ENCODE measurements at places on chromosomes 3 and 15.

DNA sequence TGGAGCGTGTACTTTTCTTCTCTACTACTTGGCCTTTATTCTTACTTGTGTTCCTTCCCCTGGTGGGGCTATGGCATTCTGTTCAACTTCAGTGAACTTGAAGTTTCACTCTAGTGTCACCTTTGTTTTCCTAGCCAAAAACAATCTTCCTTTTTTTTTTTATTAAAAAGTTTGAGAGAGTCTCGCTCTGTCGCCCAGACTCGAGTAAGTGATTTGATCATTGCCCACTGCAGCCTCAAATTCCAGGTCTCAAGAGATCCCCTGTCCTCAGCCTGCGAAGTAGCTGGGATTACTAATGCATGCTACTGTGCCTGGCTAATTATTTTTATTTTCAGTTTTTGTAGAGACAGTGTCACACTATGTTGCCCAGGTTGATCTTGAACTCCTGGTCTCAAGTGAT lies 124.8 kb downstream of the SST start:
- DNase-seq: no peak

GRCh38 chr3:192331749-192332385 lies 395.5 kb downstream of the FGF12 start:
- DNase-seq: no peak

GRCh38 chr3:190249414-190249813 lies 72.8 kb downstream of the CLDN1 start:
- no peak for DNase-seq

GRCh38 chr15:63880744-63881143 lies 47.0 kb upstream of the HERC1 start:
- no peak for DNase-seq

- no peak for DNase-seq
Measured at GRCh38 chr3:16295298-16295890, 30.4 kb downstream of the OXNAD1 start.

- DNase-seq: no peak
Measured at GRCh38 chr3:38644016-38644661, 5.3 kb downstream of the SCN5A start.

DNA sequence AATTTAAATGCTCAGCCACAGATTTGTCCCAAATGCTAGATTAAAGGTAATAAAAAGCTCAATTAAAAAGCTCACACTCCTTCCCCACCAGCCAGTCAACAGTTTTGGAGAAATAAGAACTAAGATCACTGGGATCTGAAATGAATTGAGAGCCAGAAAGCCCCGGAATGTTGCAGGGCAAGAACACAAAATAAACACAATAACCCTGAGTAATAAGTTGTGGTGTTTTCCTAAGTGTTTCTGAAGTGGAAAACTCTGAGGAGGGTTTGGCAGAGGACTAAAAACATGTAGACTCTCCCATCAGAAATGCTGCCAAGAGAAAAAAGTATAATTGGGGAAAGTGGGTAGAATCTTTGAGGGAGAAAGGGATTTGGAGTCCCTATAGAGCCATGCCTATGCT lies 127.8 kb downstream of the ABI3BP start:
- DNase-seq: no peak

GRCh38 chr3:171833789-171834460 lies 9.2 kb upstream of the TMEM212 start:
- no peak for DNase-seq

DNA sequence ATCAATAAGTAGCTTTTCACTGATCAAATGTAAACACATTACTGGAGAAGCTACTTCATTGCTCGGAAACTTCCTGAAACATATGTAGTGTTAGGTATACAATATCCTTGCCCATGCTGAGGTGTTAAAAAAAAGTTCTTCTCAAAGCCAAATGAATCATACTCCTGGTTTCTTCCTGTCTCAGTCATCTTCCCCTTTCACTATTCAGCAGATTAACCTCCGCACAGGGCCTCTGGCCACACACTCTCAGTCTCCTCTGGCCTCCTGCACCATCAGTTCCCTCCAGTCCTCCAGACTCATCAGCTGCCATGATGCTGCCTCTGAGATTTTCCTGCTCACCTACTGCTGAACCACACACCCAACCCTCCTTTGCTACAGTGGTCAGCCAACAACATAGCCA lies 70.5 kb upstream of the BOC start:
- no peak for DNase-seq

GRCh38 chr3:59818033-59818918 lies 768.5 kb upstream of the CFAP20DC start:
- DNase-seq: no peak

DNA sequence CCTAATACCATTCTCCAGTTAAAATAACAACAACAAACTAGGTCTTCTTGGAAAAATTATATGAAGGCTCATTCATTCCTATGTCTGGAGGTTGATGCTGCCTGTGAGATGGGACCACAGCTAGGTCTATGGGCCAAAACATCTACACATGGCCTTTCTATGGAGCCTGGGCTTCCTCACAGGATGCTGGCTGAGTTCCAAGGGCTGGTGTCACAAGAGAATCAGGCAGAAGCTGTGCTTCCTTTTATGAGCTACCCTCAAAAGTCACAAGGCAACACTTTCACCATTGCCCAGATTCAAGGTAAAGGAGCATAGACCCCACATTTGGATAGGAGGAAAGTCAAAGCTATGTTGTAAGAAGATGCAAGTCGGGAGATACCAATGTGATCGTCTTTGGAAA lies 4.6 kb upstream of the RTP2 start:
- DNase-seq: no peak

DNA sequence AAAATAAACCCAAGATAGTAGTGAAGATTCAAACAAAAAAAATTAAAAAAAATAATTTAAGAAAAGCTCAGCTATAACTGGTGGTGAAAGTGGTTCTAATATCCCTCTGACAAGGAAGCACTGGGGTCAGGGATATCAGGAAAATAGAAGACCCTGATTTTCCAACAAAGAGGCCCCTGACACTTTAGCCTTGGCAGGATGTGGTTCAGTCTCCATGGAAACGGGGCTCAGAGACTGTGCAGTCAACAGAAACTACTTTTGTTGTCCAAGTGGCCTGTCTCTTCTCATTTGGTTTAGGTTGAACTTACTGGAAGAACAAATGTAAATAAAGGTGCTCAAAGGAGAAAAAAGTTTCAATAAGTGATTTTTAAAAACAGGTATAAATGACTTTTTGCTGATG lies 27.2 kb downstream of the INTS14 start:
- no peak for DNase-seq

GRCh38 chr3:47359323-47359722 lies 21.5 kb upstream of the PTPN23 start:
- no peak for DNase-seq

DNA sequence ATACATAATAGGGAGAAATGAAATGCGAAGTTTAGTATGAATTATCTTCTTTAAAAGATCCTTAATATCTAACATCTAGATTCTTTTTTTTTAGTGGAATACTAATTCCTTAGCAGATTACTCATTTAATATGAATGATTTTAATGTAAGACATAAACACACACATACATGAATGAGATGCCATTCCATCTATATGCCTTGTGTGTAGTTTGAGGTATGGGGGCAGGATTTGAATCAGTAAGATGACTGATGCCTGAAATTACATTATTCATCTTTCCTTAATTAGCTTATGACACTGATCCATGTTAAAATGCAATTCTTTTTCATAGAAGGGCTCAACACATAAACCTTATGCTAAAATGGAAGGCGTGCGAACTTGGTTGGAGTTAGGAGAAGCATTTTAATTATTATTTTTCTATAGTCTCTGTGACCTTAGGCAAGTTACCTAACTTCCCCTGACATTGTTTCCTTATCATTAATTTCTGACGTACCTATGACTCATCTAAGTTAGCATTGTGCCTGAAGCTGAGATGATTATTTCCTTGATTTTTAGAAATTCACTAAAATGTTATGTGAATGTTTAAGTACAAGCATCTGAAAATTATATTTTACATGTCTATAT lies 10.8 kb upstream of the BNIP2 start:
- DNase-seq: no peak

DNA sequence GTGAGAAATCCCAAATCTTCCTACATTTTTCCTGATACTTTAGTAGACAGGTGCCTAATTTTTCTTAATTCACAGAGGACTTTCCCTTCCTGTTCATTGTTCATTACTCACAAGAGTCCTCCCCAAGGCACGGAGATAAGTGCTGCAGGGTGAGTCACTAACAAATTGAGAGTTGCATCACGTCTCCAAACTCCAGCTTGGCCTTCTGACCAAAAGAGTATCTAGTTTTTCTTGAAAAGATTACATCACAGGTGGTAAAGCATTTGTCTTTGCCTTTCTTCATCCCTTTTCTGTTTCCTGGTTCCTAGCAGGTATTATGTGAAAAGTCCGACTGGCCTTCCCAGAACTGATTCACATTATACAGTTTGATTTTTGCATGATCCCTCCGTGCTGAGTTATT lies 24.9 kb upstream of the RASGRP1 start:
- no peak for DNase-seq

DNA sequence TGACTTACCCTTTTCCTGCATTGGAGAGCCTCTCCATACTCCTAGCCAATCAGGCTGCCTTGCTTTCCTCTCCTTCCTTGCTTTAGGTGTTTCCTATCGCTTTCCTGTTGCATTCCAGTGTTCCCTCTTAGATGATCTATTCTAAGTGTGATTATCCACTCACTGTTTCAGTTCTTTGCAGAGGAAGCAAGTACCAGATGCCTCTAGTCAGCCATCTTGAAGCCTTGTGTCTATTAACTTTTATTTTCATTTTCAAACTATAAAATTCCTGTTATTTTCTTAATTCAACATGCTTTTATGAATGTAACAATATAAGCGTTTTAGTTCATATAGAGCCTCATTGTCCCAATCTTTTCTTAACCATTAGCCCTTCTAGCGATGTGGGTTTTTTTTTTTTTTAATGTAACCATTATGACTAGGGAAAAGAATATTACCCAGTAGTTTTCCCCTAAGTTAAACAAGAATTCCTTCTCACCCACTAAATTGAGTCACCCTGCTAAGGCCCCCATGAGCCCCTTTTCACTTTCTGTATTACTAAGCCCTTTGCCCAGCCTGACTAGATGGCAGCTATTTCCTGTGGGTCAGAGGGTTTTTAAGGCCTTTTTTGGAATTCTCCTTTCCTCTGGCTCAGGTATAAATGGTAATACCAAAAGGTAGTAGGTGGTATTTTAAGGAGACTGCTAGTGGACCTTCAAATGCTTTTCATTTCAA lies 229.4 kb upstream of the CTNNB1 start:
- no peak for DNase-seq

GRCh38 chr3:27646896-27647295 lies 75.2 kb downstream of the EOMES start:
- no peak for DNase-seq

DNA sequence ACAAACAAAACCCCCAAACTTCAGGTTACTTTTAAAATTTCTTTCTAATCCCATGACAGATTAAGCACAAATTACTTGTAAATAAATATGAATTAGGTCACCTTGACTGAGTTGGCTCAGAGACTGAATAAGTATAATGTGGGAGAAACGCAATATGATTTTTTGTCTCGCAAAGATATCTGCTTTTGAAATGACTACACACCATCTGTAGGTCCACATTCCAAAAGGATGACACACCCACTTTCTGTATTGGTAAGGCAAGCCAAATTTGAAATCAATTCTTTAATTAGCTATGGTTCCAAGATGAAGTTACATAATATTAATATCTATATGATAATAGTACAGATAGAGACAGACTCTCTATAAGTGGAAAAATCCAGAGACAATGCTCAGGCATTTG lies 66.9 kb upstream of the CSPG5 start:
- DNase-seq: no peak

DNA sequence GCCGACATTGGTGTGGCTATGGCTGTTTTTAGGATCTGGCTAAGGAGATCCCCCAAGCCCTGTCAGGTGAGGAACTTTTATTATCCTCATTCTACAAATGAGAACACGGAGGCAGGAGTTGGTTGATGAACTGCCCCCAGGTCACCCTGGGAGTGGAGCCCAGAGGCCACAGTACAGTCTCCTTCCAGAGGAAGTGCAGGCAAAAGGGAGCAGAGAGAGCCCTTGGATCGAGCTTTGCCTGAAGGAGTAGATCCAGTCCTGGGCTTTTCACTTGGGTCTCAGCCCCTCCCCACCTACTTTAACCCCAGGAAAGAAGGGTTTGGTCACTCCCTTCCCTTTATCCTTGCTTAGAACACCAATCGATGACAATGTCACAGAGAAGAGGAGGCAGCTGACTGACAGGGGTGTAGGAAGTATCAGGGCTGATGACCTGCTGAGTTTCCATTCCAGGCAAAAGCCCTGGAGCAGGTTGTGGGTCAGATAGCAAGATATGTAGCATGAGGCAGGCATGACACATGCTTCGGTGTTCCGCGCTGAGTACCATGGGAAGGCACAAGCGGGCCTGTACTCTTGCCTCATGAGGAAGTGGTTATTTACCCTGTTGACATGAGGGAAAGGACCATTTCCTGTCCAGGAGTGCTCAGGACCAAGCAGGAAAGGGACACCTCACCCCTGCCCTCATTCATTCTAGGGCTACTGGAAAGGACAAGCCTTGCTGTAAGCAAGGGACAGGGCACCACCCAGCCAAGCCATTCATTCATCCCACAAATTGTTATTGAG lies 5.8 kb upstream of the PLA2G4D start:
- no peak for DNase-seq

- no peak for DNase-seq
Measured at GRCh38 chr15:42632105-42632675, 56.8 kb downstream of the STARD9 start.

DNA sequence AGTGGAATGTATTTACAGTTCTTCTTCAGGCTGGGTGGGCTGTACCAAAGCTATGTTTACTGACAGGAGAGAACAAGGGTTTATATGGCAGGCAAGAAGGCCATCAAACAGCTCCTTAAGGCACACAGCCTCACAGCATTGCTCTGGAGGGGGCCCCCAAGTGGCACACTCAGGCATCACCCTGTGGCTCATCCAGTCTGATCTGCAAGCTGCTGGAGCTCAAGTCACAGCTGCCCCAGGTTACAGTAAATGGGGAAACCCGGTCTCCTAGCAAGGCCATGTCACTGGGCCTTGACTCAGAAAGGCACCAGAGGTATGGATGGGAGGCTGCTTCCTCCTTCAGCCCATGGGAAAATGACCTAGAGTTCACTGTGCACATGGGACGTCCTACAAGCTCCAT lies 67.5 kb downstream of the TFG start:
- no peak for DNase-seq

- no peak for DNase-seq
Measured at GRCh38 chr15:80174017-80174746, 21.4 kb downstream of the FAH start.

DNA sequence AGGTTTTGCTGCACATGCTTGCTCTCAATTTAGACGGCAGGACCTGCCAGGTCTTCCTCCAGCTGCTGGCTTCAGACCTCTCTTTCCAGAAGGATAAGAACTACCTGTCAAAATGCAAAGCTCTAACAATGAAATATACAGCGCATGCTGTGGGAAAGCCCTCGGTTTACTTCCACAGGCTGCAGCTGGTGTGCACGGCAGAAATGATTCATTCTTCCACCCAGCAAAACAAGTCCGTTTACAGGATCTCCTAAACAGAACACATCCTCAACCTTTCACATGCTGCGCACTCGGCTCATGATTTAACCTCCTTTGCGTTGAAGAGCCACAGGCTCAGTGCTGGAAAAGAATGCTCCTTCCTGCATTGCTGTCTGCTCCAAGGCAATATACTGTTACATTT lies 92.4 kb upstream of the WNT5A start:
- DNase-seq: no peak

- no peak for DNase-seq
Measured at GRCh38 chr3:27696906-27697305, 25.2 kb downstream of the EOMES start.

GRCh38 chr3:160372780-160373179 lies 26.2 kb downstream of the IFT80 start:
- no peak for DNase-seq

GRCh38 chr15:68791431-68792283 lies 29.0 kb downstream of the ANP32A start:
- no peak for DNase-seq

All from cortex of kidney (tissue), 1 donor.